Stimulated activated CD8-positive, alpha-beta memory T cell treated with anti-CD3 and anti-CD28 coated beads, Interleukin-15, amount 100 ng/mL, for 4 hours (primary cell): ENCODE measurements at places on chromosomes 3 and 15.

GRCh38 chr3:59469948-59470723, 420.3 kb upstream of the CFAP20DC start:
- DNase-seq, result no peak

- DNase-seq, result no peak
Measured at GRCh38 chr3:52712291-52713212, 6.6 kb downstream of the SPCS1 start.

DNA sequence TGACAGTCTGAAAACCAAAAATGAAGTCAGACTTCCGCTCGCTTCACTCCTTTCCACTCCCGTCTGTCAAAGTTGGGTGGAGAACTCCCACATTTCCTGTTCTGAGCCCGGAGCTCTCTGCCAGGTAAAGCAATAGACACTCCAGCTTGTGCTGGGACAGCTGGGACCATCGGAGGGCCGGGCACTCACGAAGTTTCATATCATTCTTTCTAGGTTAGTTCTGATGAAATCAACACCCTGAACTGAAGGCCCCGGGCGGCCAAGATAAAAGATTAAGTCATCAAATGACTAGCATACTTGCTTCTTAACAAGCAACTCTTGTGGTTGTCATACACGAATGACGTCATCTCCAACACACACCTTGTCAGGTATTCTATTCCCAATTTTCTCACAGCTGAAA, 42.1 kb downstream of the MAGI1 start:
- DNase-seq, result no peak

GRCh38 chr15:62138124-62138523, 27.0 kb downstream of the C2CD4B start:
- DNase-seq, result no peak

GRCh38 chr15:89335298-89336041, 846 bp upstream of the POLG start:
- no peak for DNase-seq

- no peak for DNase-seq
Measured at GRCh38 chr15:83206526-83207008, 1.1 kb downstream of the HDGFL3 start.

GRCh38 chr3:192866804-192867203, 50.9 kb downstream of the MB21D2 start:
- DNase-seq, result no peak

DNA sequence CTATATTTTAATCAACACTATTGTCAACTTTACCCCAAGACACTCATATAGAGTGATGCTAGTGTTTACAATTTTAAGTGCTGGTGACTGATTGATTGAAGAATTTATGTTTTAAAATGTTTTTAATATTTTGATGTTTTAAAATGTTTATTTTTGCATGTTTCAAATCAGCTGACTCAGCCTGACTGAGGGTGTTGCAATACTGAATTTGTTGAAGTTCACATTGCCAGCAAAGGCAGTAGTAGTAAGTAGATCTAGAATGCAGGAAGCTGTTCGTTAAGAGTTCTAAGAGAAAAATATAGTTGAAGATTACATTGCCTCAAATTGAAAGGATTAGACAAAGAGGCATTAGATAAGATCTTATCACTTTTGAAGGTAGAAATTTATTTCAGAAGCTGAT, 977.6 kb downstream of the IGSF11 start:
- no peak for DNase-seq

GRCh38 chr15:38894243-38894948, 329.8 kb upstream of the RASGRP1 start:
- no peak for DNase-seq

DNA sequence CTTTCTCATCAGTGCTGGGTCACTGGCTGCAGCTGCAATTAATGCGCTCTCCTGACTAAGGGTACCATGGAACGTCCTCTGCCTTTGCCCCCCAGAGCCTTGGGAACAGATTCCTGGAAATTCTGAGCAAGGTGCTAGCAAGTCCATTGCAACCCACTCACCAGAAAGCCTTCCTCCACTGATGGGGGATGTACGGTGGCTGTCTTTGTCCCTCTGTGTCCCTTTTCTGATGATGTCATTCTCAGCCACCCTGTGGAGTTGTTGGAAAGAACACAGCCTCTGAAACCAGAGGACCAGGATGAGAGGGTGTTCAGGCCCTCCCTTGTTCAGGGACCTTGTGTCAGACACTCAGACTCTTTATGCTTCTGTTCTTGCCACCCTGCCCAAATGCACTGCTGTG, 38.1 kb upstream of the ZBTB38 start:
- DNase-seq, result no peak

GRCh38 chr3:160874736-160875135, 118.7 kb downstream of the PPM1L start:
- DNase-seq, result no peak

- DNase-seq, result no peak
Measured at GRCh38 chr15:77859491-77860060, 217.9 kb downstream of the TBC1D2B start.

- no peak for DNase-seq
Measured at GRCh38 chr15:90872486-90873184, 4.2 kb downstream of the FURIN start.

DNA sequence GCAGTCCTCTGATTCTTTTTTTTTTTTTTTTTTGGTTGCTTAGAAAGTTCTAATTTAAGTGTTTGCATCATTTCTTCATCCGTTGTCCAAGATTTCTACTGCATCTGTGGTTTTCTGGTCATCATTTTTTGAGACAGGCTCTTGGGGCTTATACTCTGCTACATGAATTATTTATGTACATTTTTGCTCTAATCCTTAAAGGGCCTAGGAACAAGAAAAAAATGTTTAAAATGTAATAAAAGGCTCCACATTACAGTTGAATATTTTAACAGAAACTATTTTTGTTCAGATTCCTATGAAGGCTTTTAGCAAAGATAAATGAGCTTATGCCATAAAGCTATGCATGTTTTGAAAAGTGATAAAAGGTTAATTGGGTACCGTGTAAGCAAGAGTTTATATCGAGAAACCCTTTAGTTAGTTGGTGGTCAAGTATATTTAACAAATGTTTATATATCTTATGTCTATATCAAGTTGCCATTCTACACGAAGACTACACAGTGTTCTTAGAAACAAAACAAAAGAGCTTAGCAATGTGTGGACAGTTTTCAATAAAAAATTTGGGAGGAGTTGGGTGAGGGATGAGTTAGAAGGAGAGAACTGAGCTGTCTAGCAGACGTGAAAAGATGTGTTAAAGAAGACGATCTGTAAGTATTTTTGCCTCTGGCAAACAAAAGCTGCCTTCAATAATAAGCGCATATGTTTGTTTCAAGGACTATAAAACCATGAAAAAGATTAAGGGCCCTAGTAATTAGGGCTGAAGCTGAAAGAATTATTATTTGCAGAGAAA, 563.6 kb upstream of the NAALADL2 start:
- no peak for DNase-seq

DNA sequence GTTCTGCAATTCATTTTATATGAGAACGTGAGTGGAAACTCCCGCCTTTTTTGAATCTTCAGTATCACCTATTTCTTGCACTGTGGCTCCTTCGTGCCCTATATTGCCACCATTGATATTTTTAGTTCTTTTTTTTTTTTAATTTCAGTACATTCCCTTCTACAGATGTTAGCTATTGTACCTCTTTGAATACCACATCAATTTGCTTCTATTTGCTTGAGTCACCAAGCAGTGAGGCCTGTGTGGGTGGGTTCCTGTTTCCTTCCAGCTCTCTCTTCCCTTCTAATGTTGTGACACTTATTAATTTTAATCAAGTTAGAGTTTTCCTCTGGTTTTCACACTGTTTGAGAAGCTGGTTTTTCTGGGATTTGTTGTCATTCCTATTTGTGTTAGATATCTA, 8.7 kb downstream of the HACD2 start:
- no peak for DNase-seq

GRCh38 chr3:125294411-125294810, 80.7 kb downstream of the ZNF148 start:
- no peak for DNase-seq

DNA sequence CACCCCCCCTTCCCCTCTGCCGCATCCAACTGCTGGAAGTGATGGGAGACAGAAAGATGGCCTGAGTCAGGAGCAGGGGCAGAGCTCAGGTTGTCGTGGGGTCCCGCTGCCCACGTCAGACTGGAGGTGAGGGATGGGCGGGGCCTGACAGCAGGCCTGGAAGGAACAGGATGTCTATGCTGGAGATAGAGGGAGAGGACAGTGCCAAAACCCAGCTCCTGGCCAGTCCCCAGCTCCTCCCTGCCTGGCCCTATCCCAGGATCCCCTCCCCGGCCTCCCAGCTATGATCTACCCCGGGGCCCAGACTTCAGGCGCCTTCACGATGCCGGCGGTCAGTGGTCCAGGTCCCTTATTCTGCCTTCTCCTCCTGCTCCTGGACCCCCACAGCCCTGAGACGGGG, at the start of gene LMAN1L:
Gene LMAN1L, plus strand, starts transcription at position 303 of the 400 bp plus-strand sequence. Its CDS starts 20 bp downstream, at position 323.
- no peak for DNase-seq

GRCh38 chr15:52480990-52481389, 47.7 kb downstream of the MYO5A start:
- DNase-seq, result no peak

DNA sequence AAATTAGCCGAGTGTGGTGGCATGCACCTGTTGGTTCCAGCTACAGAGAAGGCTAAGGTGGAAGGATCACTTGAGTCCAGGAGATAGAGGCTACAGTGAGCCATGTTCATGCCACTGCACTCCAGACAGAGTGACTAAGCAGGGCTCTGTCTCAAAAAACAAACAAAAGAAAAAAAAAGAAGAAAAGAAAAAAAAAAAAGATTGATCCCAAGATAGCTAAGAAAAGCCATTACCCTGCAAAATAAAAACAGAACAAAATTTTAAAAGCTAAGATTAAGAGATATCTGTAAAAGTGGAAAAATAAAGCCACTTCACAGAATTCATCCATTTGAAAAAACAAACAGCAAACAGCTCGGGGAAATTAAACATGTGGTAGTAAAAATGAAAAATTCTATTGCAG, 23.8 kb downstream of the LRRC2 start:
- DNase-seq, result no peak

DNA sequence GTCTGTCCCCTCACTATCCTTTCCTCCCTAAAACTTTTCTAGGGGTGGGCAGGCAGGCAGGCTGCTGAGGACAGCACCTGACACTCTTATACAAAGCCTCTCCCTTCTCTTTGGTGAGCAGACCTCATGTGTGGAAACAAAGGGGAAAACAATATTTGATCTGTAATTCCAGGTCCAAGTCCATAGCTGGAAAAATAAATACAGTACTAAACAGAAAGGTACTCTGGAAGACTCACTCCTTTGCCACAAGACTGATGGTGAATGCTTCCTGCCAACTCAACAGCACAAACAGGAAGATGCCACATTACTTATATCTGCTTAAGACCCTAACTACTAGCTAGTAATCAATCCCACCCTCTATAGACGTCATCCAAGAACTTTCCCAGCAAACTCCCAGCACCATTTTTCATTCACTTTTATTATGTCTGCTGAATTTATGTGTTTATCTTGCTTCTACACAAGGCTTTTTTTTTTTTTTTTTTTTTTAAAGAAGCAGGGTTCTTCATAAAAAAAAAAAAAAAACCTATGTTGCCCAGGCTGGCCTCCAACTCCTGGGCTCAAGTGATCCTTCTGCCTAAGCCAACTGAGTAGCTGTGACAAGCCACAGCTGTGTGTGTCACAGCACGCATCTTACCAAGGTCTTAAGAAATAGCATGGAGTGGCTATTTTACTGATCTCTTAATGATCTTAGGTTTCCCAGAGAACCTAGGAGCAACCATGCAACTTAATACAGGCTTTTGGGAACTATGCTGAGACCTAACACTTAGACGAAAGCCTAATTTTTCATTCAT, 44.2 kb upstream of the CSPG5 start:
- DNase-seq, result no peak

- DNase-seq, result no peak
Measured at GRCh38 chr15:74423431-74424257, 10.1 kb downstream of the SEMA7A start.

DNA sequence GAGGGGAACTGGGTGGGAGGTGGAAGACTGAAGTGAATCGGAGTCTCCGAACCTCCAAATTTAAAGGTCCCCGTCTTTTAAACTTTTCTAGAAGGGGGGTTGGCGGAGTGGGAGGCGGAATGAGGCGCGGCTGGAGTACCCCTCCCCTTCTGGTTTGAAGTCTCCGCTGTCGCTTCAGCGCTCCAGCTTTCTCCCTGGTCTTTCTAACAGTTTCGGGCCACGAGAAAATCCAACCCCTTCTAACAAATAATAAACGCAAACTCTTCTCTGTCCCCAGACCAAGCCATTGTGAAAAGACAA, 2.5 kb upstream of the MECOM start:
- DNase-seq, result no peak

- DNase-seq, result no peak
Measured at GRCh38 chr3:187252311-187252710, 39.2 kb downstream of the MASP1 start.

- no peak for DNase-seq
Measured at GRCh38 chr3:73475717-73476116, 149.0 kb downstream of the PDZRN3 start.

- no peak for DNase-seq
Measured at GRCh38 chr3:18035641-18036449, 293.4 kb upstream of the TBC1D5 start.
